ENCODE measurements at places on chromosomes 7 and 10.

- no peak for DNase-seq
Observed at GRCh38 chr7:116545411-116545993, 20.7 kb downstream of the CAV1 start.

DNA sequence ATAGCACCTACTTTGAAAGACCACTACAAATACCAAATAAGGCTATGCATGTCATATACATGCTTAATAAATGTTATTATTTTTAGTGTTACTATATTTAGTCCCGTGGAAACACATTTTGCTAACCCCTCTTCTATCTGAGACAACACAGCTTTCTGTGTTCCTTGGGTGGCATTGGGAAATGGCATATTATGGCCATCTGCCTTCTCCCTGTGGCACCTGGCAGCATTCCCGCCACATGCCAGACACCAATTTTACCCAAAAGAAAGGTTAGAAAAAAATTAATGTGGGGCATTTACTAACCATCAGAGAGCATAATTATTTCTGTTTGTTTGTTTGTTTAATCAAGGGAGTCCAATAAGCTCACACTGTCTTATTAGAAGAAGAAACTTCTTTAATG is 168.6 kb upstream of the ETV1 start:
- DNase-seq = no peak

- DNase-seq = peak; percentile 48
Observed at GRCh38 chr7:50264908-50265307, 39.6 kb upstream of the IKZF1 start.

GRCh38 chr10:24866604-24867583 is 85.5 kb downstream of the PRTFDC1 start:
- no peak for DNase-seq

DNA sequence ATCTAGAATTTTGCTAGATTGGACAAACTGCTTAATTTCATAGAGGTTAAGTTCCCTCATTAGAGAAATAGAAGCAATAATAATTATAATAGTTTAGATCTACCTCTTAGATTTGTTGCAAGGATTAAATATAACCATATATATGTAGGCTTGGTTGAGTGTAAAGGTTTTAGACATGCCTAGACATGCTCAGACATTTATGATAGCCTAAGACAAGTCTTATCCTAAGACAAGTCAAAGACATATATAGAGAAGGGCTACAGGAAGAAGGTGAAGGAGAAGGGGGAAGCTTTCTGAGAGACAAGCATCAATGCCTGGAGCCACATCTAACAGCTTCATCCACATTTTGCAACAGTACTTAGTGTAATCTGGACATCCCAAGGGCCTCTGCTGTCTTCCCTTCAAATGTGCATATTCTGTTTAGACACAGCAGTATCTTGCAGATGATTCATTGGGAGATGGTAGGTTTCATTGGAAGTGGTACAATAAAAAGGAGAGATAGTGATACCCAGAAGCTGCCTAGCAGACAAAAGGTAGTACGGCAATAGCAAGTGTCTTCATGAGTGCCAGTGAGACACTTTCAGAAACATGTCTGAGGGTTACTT is 146.5 kb downstream of the HGF start:
- no peak for DNase-seq

DNA sequence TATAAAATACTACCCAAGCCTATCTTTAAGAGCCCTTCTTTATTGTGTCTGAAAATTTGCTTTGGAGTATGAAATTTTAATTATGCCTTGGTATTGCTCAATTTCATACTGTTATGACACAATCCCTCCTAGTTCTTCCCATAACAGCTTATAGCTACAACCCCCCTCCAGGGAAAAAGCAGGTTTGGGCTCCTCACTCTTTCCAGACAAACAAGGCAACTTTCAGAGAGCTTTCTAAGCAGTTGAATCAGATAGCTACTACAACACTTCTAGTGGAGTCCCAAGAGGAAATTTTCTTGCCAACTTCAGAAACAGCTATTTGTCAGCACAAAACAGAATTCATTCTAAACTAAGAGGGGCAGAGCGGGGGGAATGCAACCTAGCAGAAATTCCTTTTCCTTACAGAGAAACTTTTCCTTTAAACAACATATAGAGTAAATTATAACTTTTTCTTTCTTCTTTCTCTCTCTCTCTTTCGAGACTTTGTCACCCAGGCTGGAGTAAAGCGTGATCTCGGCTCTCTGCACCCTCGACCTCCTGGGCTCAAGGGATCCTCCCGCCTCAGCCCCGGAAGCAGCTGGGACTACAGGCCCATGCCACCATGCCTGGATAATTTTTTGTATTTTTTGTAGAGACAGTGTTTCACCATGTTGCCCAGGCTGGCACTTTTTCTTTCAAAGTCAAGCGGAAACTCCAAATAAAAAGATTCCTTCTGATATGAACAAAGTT is 26.0 kb upstream of the JMJD1C start:
- no peak for DNase-seq

Measured in SW480 (cell line).